ENCODE measurements at places on chromosomes 1 and 21.

GRCh38 chr1:212585210-212585609 is 23.4 kb upstream of the ATF3 start:
- DNase-seq, result no peak

DNA sequence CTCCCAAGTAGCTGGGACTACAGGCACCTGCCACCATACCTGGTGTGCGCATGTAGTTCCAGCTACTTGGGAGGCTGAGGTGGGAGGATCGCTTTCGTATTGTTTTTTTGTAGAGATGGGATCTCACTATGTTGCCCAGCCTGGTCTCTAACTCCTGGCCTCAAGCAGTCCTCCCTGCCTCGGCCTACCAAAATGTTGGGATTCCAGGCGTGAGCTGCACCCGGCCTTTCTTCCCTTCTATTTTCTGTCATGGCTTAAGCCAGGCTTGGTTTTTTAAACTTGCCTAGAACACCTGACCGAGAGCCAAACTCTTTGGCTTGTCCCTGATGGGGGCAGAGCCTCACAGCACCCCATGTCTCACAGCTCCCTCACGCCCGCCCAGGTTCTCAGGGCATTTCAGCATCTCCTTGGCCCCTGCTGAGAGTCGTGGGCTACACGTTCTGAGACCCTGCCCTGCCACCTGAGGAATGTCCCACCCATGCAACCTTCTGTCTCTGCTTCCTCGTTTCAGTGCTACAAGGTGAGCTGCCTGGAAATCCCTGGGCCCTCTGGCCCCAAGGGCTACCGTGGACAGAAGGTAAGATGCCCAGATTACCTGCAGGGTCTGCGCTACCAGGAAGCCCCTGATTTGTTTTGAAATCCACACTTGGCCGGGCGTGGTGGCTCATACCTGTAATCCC is 15.7 kb downstream of the COL6A2 start:
- DNase-seq, result no peak

DNA sequence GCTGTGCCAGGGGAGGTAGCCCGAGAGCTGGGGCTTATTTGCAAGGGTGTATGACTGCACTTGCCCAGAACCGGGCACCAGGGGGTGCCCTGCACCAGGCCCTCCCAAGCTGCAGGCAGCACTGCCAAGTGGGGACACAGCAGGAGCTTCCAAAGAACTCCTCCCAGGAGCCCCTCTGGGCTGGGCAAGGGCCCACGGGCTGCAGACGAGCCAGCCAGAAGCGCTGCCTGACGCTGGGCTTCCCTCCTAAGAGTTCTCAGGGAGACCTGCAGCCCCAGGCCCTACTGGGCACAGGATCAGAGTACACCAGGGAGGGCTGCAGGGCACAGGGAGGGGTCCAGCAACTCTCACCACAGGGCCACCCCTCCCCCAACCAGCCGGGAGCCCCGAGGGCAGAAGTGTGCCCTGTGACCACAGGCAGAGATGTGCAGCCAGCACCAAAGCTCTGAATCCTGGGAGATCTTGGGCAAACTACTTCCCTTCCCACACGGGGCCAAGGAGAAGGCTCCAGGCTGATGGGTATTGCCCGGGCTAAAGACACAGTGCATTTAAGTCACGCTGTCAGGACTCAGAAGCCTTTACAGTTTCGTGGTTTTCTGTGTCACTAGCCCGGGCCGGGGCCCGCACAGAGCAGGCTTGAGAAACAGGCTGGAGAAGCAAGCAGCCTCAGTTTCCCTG is 63.4 kb downstream of the KCNAB2 start:
- DNase-seq, result peak; percentile 48

GRCh38 chr1:8169364-8170058 is 143.4 kb upstream of the ERRFI1 start:
- no peak for DNase-seq

DNA sequence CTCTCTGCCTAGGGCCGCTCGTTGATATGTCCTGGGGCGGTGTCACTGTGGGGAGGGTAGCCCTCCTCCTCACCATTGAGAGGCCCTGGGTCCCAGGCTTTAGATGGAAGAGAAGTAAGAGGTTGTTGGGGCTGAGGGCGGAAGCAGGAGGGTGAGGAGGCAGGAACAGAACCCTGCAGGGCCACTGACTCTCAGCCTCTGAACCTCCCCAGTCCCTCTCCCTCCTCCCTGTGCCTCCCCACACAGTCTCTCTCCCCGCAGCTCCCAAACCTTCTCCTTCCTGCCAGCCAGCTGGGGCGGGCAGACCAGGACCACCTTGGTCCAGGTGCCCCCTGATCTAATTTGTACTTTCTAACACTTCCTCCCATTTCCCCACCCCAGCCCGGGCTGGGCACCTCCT is 14.3 kb upstream of the FAM131C start:
- DNase-seq, result no peak

- DNase-seq, result no peak
Measured at GRCh38 chr1:219529116-219529515, 83.8 kb downstream of the ZC3H11B start.

DNA sequence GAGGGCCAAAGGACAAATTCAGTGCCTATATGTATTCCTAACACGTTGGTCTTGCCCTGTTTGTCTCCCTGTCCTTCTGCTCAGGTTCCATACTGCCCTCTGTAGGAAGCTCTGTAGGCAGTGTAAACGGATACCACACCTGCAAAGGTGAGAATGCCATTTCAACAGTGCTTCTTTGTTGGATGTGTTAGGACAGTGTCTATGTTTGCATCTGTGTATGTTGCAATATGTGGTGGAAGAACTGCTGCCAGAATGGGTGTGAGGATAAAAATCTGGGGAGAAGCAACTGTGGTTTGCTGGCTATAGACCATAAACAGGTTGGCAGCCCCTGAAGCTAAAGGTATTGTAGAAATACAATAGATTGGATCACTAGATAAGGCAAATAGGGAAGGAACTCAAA is 113.1 kb upstream of the BMP8A start:
- DNase-seq, result peak; percentile 25

- no peak for DNase-seq
Measured at GRCh38 chr1:73800376-73800775, 397.6 kb downstream of the LRRIQ3 start.

DNA sequence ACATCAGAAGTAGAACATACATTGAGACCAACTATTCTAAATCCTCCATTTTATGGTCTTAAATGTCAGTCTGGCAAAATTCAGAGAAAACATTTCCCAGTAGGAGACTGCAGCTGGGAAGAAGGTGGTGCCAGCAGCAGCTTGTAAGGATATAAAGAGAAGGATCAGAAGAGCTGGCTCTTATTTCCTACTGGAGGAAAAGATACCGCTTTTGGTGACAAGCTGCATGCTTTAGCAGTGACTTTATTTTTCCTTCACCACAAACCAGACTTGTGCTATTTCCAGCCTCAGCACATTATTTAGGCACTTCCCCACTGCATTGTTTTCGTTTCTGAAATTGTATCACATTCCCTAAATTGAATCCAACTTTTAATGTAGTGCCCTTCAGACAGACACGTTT is 28.4 kb downstream of the RNF11 start:
- DNase-seq, result no peak

- DNase-seq, result no peak
Measured at GRCh38 chr1:193110864-193111263, 5.7 kb upstream of the GLRX2 start.

GRCh38 chr1:178271471-178271870 is 177.6 kb downstream of the RASAL2 start:
- DNase-seq, result no peak
